CD4-positive, CD25-positive, alpha-beta regulatory T cell (primary cell): ENCODE measurements at places on chromosomes 1 and 21.

GRCh38 chr1:241527146-241527545 lies 5.0 kb upstream of the KMO start:
- no peak for DNase-seq

- no peak for DNase-seq
Measured at GRCh38 chr1:31751822-31752241, 12.3 kb downstream of the ADGRB2 start.

- no peak for DNase-seq
Measured at GRCh38 chr1:212545941-212546635, 62.5 kb upstream of the ATF3 start.

DNA sequence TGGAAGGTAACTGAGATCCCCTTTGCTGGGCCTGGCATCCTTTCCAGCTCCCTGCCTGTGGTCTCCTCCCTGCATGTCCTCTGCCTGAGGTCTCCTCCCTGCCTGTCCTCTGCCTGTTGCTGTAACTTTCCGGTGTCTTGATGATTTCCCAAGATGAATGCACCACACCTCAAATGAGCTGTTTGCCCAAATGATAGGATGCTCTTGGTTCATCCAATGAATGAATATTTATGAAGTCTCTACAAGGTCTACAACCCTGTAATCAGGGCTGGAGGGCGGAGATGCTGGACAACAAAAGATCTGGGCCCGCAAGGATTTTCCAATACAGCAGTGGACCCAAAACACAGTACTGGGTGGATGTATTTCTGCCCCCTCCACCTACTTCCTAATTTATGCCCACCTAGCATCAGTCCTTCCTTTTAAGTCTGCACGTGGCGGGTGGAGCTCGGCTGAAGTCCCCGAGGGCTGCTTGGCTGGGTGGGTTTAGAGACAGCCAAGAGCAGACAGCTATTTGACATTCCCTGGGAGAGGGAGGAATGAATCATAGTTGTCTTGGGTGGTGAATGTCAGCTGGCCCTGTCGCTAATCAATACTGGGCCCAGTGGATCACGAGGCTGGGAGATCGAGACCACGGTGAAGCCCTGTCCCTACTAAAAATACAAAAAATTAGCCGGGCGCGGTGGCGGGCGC lies 60.3 kb upstream of the GRHL3 start:
- DNase-seq = no peak

- DNase-seq = no peak
Measured at GRCh38 chr1:29975036-29975694, 738.8 kb downstream of the PTPRU start.

DNA sequence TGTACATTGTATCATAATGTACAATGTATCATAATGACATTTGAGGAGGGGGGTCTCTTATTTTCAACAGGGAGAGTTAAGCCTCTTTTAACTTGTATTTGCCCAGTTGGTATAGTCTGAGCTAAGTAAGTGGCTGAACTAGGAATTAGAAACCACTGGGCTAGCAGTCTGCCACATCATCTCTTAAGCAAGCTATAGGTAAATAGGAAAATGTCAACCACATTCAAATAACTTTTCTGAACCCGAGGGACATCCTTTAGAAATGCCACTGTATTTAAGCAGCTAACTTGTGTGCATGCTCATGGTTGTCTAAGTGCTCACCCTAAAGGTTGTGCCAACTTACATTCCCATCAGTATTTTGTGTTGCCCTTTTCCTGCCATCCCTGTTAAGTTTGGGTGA lies 35.5 kb upstream of the ASB17 start:
- DNase-seq = no peak

DNA sequence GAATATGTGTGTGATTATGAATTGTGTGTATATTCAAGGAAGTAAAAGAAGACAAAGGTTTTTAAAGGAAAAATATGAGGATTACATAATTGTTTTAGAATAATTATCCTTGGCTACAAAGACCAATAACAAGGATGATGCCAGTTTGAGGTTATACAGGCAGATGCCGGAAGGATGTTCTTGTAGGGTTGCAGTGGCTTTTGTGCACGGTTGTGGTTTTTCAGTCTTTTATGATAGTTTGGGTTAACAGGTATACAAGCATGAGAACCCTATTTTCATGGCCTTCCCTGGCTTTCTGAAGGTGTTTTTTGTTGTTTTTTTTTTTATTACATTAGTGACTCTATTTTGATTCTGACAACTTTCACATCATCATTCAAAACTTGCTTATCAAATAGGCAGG lies 4.9 kb downstream of the CR2 start:
- DNase-seq = peak; percentile 36

DNA sequence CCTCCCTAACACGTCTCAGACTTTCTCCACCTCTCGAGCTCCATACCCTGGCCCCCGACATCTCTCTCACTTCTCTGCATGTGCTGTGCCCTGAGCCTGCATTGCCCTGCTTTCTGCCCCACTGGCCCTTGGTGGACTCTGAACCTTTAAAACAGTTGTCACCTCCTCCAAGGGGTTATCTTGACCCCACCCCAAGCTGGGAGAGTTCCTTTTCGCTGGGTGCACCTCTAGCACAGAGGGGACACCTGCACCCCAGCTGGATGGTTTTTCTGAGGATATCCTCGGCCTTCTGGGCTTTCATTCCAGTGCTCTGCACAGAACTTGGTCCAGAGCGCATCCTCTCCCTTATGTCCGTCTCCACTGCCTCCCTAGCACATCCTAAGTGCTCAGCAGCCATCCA lies 4.2 kb upstream of the CDCP2 start:
- DNase-seq = no peak

- no peak for DNase-seq
Measured at GRCh38 chr21:15390049-15390448, 325.2 kb upstream of the NRIP1 start.

DNA sequence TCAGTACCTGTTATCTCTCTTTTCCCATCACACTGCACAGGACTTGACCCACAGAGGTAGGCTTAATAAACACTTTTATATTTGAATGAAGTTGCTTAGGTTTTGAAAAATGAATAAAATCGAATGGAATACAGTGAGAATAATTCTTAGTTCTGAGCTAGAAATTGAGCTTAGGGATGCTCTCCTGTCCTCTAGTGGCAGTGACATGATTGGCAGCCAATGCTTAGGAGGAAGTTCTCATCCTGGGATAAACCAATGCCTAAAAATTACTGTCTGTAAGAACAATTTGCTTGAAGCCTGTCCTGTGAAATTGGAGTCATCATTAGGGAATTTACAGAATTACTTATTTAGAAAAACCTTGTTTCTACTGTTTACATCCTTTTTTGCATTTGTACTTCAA lies 21.3 kb upstream of the CYP4X1 start:
- no peak for DNase-seq

- DNase-seq = no peak
Measured at GRCh38 chr1:96384611-96385010, 337.0 kb upstream of the PTBP2 start.
